ENCODE measurements at places on chromosomes 12 and 14.
A peak's percentile ranks its signal among the peaks of the same experiment; 100 is the strongest.

DNA sequence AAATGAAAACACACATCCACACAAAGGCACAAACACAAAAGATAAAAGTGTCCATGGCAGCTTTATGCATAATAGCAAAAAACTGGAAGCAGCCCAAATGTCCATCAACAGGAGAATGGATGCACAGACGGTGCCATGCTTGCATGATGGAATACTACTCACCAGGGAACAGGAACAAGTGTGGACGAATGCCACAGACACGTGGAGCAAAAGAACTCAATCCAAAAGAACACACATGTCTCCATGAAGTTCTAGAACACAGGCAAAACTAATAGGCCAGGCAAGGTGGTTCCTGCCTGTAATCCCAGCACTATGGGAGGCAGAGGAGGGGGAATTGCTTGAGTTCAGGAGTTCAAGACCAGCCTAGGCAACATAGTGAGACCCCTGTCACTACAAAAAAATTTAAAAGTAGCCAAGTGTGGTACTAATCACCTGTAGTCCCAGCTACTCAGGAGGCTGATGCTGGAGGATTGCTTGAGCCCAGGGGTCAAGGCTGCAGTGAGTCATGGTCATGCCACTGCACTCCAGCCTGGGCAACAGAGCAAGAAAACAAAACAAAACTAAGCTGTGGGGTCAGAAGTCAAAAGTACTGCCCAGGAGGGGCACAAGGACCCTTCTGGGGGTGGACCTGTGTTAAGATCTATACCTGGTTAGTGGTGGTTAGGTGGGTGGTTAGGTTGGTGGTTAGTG is 7.3 kb upstream of the TMEM119 start:
- no peak for DNase-seq

DNA sequence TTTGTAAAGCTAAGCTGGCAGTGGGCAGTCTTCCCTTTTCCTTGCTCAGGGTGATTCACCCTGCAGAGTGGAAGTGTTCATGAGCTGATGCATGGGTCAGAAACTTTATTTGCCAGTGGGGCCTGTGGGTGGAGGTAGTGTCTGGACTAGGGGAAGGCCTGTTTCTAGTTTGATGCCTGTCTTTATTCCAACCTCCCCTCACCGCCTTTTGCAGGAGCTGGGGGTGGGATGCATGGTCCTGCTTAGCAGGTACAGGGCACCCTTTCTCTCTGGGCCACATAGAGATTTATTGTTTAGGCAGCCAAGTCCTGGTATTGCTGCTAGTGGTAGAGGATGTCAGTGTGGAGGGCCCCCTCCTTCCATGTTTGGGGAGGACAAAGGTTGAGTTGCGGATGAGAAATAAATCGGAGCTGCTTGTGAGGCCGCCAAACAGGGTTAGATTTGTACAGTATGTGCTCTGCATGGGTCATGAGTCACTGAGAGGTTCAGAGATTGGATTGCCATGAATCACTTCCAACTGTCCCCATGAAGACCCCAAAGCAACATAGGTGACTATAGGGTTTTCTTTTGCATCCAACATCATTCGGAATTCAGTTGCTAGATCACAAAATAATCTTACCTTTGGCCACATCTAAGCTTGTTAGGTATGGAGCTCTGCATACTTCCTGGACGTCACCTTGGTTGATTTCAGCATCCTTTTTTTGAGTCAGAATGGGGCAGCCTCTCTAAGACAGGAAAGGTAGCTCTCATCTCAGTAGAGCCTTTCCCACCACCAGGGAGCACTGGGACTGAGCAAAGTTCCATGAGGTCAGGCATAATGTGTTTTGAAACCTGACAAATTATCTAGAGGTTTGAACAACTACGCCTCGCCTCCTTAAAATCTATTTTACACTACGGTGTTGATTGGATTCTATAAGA is 8.8 kb downstream of the SMOC1 start:
- DNase-seq, result no peak

- no peak for DNase-seq
These were observed 47.5 kb upstream of the PPP1R12A start for GRCh38 chr12:79982086-79983062.

DNA sequence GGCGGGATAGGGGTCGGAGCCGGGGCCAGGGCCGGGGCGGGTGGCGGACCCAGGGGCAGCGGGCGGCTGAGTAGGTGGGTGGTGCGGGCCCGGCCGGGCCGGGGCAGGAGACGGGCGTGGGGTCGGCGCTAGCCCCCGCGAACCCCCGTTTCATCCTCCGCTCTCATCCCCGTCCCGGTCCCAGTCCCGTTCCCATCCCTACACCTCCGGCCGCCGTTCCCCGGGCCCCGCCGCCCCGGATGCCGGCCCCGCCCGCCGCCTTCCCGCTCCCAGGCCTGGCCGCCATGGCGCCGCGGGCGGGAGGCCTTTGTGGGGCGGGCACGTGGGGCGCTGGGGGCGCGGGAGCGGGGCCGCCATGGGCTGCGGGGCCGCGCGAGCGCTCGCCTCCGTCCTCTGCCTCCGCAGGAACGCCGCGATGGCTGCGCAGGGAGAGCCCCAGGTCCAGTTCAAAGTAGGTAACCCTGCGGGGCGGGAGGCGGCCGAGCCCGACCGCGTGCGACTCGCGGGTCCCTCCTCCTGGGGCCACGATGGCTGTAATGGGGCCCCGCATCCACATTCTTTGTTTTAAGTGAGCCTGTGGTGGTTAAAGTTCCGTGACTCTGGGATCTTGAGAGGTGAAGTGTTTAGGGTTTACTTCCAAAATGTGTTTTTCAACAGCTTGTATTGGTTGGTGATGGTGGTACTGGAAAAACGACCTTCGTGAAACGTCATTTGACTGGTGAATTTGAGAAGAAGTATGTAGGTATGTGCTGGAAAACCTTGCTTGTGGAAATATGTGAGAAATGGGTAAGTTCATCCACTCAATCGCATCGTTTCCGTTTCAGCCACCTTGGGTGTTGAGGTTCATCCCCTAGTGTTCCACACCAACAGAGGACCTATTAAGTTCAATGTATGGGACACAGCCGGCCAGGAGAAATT is 572 bp downstream of the RAN start:
- DNase-seq, result peak; percentile 42

- DNase-seq, result no peak
These were observed 84.9 kb downstream of the DUSP6 start for GRCh38 chr12:89267404-89267803.

DNA sequence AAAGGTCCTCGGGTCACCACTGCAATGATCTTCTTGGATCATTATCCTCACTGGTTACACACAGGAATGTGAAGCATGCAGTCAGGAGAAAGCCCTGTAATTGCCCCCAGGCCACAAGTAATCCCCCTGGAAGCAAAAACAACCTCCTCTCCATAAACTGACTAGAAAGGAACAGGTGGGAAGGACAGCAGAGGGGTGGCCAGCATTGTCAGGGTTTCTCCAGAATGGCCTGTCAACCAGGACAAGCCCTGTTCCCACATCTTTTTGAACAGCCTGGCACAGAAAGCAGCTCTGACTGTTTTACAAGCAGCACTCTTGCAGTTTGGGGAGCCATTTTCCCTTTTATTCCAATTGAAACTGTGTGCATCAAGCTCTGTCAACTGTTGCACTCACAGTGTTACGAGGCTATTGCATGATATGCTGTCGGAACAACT is 36.1 kb downstream of the TMCC3 start:
- peak; percentile 34 for DNase-seq

DNA sequence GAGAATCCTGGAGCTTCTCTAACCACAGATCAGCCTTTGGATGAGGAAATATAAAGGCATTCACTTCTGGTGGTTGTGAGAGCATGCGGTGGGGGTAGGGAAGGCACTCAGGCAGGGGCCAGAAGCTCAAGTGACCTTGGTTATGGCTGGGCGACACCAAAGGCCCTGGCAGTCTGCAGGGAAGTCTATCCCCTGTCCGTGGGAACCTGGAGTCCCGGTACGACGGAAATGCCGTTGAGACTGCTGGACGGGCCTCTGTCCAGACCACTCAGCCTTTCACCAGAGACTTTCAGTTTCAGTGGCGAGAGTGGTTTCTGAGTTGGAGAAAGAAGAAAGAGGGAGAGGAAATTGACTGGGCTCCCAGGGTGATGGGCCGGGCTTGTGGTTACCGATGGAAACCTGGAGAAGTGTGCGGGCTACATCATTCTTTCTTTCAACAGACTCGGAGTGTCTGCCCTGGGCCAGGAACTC is 20.9 kb downstream of the ISCA2 start:
- no peak for DNase-seq

GRCh38 chr14:70257526-70257925 is 68.8 kb upstream of the SLC8A3 start:
- DNase-seq, result peak; percentile 20

GRCh38 chr12:22808860-22809259 is 183.9 kb downstream of the ETNK1 start:
- no peak for DNase-seq

GRCh38 chr12:39272871-39273655 is 169.9 kb downstream of the KIF21A start:
- peak; percentile 39 for DNase-seq

GRCh38 chr12:104877103-104877705 is 80.9 kb downstream of the SLC41A2 start:
- DNase-seq, result peak; percentile 11

DNA sequence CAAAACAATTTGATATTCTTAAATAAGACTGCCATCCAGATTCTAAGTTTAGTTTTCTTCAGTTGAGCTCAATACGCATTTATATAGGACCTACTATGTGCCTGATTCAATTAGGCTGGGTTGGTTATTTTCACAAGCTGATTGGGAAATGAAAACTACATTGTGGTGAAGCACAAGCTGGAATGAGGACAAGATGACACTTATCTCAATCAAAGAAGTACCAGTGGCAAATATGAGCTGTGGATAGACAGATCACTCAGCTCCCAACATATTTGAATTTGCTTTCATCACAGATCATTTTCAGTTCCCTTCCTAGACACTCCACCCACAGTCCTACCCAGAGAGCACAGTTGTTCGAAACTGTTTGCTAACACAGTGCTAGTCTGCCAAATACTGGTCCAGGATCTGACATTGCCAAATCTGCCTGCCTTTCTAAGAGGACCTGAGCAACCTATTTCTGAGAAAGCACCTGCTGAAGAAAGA is 74.7 kb downstream of the LLPH start:
- DNase-seq, result no peak

GRCh38 chr14:87994974-87995373 is 2.0 kb upstream of the GALC start:
- DNase-seq, result no peak

- DNase-seq, result no peak
These were observed 311.9 kb downstream of the BCL11B start for GRCh38 chr14:98959958-98960616.

- no peak for DNase-seq
These were observed 128.2 kb downstream of the GRIP1 start for GRCh38 chr12:66550626-66551025.

GRCh38 chr12:85260896-85261295 is 19.1 kb upstream of the ALX1 start:
- no peak for DNase-seq

DNA sequence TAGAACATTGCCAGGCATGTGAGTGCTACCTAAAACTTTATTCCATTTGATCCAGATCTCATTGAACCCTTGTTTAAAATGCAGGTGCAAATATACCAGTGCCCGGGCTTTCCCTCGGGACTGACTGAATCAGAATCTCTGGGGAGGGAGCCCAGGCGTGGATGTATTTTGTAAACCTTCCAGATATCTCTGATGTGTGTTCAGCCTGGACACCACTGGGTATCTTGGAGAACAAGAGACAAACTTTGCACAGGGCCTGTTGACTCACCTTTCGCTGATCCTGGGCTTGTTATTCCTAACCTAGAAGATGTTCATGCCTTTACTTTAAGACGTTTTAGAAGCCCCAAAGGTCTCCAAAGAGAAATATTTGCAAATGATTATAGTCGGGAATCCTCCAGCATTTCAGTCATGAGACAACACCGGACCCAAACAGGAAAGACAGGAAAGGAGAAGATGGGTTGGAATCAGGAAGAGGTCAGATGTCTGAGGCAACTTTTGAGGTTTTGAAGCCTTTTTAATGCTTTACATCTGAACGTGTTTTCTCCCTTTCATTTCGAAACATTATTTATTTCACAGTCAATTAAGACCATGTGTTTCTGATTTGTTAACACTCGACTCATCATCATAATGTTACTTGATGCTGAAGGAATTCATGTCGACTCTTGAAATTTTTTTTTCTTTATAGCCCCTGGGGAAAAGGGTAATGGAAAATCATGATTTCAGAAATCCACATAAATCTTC is 118.6 kb downstream of the PLXNC1 start:
- no peak for DNase-seq

DNA sequence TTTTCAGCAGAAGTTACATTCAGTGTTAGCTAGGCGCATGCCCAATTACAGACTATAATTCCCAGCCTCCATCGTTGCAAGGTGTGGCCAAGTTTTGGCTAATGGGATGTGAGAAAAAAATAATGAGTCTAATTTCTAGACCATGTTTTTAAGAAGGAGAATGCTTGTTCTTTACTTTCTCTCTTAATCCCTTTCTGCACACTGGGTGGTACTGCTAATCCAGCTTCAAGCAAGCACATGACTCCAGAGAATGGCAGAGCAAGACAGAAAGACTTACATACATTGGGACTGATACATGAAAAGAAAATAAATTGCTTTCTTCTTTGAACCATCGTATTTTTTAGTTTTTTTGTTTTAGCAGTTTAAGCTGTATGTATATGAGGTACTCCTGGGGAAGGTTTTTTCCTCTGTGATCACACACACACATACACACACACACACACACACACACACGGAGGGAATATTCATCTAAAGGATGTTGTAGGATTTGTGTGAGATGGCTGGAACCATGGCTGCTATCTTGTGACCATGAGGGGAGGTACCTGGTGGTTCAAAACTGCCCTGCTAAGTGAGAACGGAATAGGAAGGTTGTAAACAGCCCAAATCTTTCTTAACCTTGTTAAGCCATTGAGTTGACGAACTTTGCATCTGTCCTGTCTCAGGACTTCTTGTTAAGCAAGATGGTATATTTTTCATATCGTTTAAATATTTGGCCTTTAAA is 34.3 kb upstream of the LTA4H start:
- DNase-seq, result no peak

DNA sequence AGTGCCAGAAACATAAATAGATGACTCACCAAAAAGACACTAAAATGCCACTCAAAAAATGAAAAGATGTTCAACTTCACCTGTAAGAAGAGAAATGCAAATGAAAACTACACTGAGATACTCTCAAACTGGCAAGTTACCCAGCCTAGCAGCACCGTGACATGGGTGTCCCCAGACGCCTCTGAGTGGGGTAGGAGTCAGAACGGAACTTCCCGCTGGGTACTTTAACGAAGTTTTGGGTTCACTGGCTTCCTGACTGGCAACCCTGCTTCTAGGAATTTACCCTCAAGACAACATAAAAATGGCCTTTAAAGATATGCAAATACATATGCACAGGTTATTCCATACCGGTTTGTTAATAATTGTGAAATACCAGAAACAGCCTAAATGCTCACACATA is 52.6 kb downstream of the RIMBP2 start:
- DNase-seq, result no peak

GRCh38 chr12:87155621-87156020 is 873.6 kb downstream of the C12orf50 start:
- DNase-seq, result no peak

GRCh38 chr12:89461190-89461589 is 63.4 kb downstream of the GALNT4 start:
- DNase-seq, result no peak

GRCh38 chr12:121955258-121956237 is 37.2 kb downstream of the CFAP251 start:
- DNase-seq, result peak; percentile 30

- no peak for DNase-seq
These were observed 152.7 kb downstream of the DPF3 start for GRCh38 chr14:72740966-72741825.

GRCh38 chr12:31521964-31522363 is 69.0 kb downstream of the DENND5B start:
- no peak for DNase-seq

- peak; percentile 31 for DNase-seq
These were observed 840 bp downstream of the SIX4 start for GRCh38 chr14:60723116-60723906.

All from HEK293T (cell line).